ENCODE measurements at places on chromosomes 2 and 18. TPM values are rescaled to one million over a fixed set of nuclear protein-coding genes. Genes with fewer than 3 reads are reported as not detected.

Gene TUBA4B
- not detected for total RNA-seq

Gene SERPINB12
- total RNA-seq, result not detected

Gene GRHL1
- 1.0 TPM for total RNA-seq

Gene CPS1
- 3.1 TPM for total RNA-seq

Gene KRTCAP3
- not detected for total RNA-seq

Gene PJVK
- 1.1 TPM for total RNA-seq

Gene MEIS1
- total RNA-seq, result 40.8 TPM

Gene TYMS
- 3.8 TPM for total RNA-seq

Gene RTP5
- not detected for total RNA-seq

Gene GPBAR1
- total RNA-seq, result 0.67 TPM

Gene TEX44
- total RNA-seq, result not detected

Gene AKAIN1
- not detected for total RNA-seq

Gene DES
- total RNA-seq, result 14,457 TPM

Gene PTPRM
- total RNA-seq, result 100 TPM

Gene ARPC2
- 139 TPM for total RNA-seq

Gene IL36RN
- not detected for total RNA-seq

Gene FBLN7
- total RNA-seq, result 0.32 TPM

Gene POTEJ
- total RNA-seq, result not detected

Gene NRP2
- 9.7 TPM for total RNA-seq

Gene HOXD1
- not detected for total RNA-seq

Gene MGAT4A
- 18.8 TPM for total RNA-seq

Gene TFPI
- 24.2 TPM for total RNA-seq

Gene LRRTM1
- 0.40 TPM for total RNA-seq

Measured in left ventricle myocardium superior (tissue), 1 donor.